CD4-positive, CD25-positive, alpha-beta regulatory T cell (primary cell): ENCODE measurements at places on chromosomes 1 and 21. TPM values are rescaled to one million over a fixed set of nuclear protein-coding genes. Genes with fewer than 3 reads are reported as not detected.

Gene EXO1
- total RNA-seq = 2.3 TPM

Gene TMEM82
- total RNA-seq = not detected

DNA sequence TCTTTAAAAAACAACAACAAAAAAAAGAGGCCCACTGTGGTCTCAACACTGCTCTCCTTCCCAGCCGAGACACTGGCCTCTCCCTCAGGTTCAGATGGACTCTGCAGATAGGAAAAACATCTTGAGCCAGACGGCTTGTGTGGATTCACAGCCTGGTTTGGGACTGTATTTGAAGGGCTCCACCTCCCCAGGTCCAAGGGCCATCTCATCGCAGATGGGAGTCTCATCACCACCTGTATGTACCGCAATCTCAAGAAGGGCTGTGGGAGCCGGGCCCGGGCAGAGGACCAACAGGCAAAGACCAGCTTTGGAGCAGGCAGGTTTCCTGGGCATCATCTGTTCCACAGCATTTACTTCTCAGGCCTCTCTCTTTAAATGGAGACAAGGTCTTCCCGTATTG, 10.3 kb downstream of the ZBTB48 start:
- no peak overlapping the region for H3K27ac ChIP-seq
- H3K4me3 ChIP-seq = no peak overlapping the region
- no peaks in the 10 kb centered on the region for H3K27me3 ChIP-seq
- no peak for DNase-seq
- H3K4me1 ChIP-seq = peaks cover 17% of the 10 kb centered on the region

Gene TAS1R1
- total RNA-seq = not detected

Gene ANGPTL3
- total RNA-seq = not detected

GRCh38 chr1:15684468-15685291, 560 bp downstream of the PLEKHM2 start:
- H3K27ac ChIP-seq = peak overlapping the region; percentile 57
- no peaks in the 10 kb centered on the region for H3K27me3 ChIP-seq
- H3K36me3 ChIP-seq = peaks cover 4% of the 10 kb centered on the region
- peaks cover 31% of the 10 kb centered on the region for H3K4me1 ChIP-seq
- DNase-seq = peak; percentile 44

Gene BEST4
- total RNA-seq = 0.57 TPM

DNA sequence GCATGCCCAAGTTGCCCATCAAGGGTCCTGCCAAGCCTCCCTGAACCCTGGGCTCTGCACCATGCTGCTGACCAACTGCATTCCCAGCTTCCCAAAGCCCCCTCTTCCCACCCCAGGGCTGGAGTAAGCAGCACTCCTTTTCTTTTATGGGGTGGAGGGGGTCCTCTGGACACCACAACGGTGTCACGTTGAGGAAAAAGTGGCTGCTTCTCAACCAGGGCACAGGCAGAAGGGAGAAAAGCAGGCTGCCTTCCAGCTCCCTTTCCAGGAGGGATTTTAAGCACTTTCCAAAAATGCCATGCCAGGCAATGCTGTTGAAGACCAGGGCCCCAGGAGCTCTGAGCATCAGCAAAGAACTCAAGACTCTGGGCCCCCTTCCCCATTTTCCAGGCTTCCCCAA, 691 bp downstream of the RIMS3 start:
- no peaks in the 10 kb centered on the region for H3K36me3 ChIP-seq
- H3K27ac ChIP-seq = no peak overlapping the region
- DNase-seq = no peak
- no peak overlapping the region for H3K4me3 ChIP-seq
- peaks cover 19% of the 10 kb centered on the region for H3K4me1 ChIP-seq
- H3K27me3 ChIP-seq = no peaks in the 10 kb centered on the region

Gene PLA2G2C
- not detected for total RNA-seq

Gene ADCY10
- total RNA-seq = 0.10 TPM

Gene PIK3C2B
- 39.5 TPM for total RNA-seq

Gene ADGRL4
- total RNA-seq = not detected

DNA sequence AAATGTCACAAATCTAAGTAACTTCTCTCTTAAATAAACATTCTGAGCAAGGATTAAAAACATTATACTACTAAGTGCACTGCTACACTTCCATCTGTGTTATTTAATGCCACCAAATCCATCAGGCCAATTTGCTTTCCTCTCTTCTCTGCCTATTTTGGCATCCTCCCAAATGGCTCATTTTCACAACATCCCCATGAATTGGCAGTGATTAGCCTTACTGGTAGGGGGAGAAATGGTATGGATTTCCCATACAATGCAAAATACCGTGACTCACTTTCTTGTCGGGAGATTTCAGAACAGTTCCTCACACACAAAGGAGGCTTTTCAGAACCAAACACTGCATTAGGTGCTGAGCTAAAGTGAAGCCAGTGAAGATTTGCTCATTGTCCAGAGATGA, 195.7 kb downstream of the MIS18A start:
- no peak for DNase-seq
- no peak overlapping the region for H3K4me3 ChIP-seq
- no peaks in the 10 kb centered on the region for H3K27me3 ChIP-seq
- H3K36me3 ChIP-seq = no peaks in the 10 kb centered on the region
- H3K27ac ChIP-seq = no peak overlapping the region
- no peaks in the 10 kb centered on the region for H3K4me1 ChIP-seq

Gene SPATA17
- total RNA-seq = not detected

DNA sequence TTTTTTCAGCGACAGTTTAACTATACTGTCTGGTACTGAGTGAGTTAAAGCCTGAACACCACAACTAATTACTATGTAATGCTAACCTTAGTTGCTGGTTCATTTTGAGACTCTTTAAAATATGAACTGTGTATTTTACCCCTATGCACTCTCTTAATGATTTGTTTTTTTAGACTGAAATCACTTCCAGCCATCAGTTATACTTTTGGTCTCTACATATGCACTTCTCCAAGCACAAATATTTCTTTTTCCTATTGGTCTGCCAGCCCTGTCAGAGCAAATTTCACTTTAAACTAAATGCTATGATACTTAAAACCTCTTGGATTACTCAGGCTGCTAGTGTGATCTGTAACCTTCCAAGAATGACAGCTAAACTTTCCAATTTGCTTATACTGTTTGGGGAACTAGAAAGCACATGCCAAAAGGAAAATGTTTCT, 38.1 kb upstream of the SCYL3 start:
- H3K36me3 ChIP-seq = no peaks in the 10 kb centered on the region
- H3K27ac ChIP-seq = no peak overlapping the region
- no peaks in the 10 kb centered on the region for H3K4me1 ChIP-seq
- no peaks in the 10 kb centered on the region for H3K27me3 ChIP-seq

DNA sequence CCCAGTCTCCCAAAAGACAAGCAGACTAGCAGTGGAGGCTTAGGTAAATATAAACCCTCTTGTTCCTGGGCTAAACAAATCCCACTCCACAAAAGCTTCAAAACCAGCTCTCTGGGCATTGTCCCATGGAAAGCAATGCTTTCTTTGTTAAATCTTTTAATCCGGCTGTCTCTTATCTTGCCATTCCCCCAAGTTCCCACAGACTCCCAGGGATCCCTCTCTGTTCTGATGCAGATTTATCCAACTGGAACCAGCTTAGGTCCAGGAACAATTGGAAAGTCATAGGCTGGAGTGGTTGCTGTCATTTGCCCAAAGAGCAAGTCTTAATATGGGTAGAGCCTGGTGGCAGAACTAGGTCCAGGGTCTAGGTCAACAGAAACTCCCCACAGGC, 110.1 kb upstream of the ATP1A1 start:
- H3K4me1 ChIP-seq = no peaks in the 10 kb centered on the region
- H3K27ac ChIP-seq = no peak overlapping the region
- no peaks in the 10 kb centered on the region for H3K36me3 ChIP-seq
- no peak overlapping the region for H3K4me3 ChIP-seq
- no peaks in the 10 kb centered on the region for H3K27me3 ChIP-seq
- no peak for DNase-seq

Gene MARCKSL1
- 27.5 TPM for total RNA-seq

Gene SLC25A34
- 1.8 TPM for total RNA-seq

Gene SPRR3
- total RNA-seq = not detected

DNA sequence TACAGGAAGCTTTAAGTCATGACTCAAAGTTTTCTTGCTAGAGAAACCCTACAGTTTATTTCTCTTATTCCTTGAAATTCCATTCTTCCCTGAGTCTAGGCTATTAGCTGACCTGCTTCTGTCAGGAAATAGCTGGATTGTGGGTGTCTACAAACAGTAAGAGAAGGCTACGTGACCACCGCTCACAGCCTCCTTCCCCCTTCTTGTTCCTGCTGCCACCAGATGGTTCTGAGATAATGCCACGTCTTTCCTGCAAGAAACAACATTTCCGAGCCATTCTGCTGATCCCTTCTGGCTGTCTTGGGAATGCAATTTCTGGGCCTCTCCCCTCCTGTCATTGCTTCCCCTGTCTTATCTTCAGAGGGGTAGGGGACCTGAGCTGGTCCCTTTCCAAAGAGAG, 128.9 kb upstream of the SGIP1 start:
- no peaks in the 10 kb centered on the region for H3K4me1 ChIP-seq
- H3K27me3 ChIP-seq = no peaks in the 10 kb centered on the region
- H3K27ac ChIP-seq = no peak overlapping the region
- no peak for DNase-seq

DNA sequence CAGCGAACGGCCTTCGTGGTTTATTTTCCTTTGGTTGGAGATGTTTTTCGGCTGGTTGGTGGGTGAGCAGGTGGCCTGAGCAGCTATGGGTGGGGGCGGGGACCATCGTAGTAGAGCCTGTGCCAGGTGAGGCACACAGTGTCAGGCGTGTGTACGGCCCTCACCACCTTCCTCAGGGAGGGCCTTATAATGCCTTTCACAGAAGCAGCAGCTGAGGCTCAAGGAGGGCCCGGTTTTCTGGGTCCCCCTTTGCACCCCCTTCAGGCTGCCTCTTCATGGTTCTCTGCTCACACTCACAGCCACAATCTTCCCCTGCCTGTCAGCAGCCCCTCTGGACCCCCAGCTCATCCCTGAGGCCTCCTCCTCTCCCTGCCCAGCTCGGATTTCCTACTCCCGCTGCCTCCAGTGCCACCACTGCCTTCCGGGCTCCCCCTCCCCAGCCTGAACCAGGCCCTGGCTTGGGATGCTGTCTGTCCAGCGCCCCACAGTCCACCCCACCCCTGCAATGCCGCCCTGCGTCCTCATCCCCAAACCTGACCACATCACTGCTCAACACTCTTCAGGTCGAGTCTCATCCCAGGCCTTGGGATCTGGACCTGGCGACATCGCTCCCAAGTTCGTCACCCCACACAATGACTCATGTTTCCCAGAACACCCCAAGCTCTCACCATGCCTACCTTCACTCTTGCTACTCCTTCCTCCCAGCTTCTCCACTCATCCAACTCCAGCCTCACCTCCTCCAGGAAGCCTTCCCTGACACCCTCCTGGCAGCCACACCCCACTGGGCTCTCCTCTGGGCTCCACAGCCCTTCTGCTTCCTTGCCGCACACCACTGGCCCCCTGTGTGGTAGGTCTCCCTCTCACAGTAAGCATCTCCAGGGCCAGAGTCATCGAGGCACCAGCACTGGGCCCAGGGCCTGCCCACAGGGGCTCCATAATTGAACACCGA, 53.9 kb downstream of the DMRTB1 start:
- H3K27ac ChIP-seq = no peak overlapping the region
- H3K4me1 ChIP-seq = no peaks in the 10 kb centered on the region
- no peak overlapping the region for H3K4me3 ChIP-seq
- no peaks in the 10 kb centered on the region for H3K27me3 ChIP-seq
- DNase-seq = no peak

Gene HOOK1
- 9.3 TPM for total RNA-seq

Gene NTRK1
- 0.91 TPM for total RNA-seq

GRCh38 chr1:61174060-61174795, 91.9 kb downstream of the NFIA start:
- H3K27ac ChIP-seq = no peak overlapping the region
- no peak for DNase-seq
- no peak overlapping the region for H3K4me3 ChIP-seq
- H3K36me3 ChIP-seq = no peaks in the 10 kb centered on the region
- no peaks in the 10 kb centered on the region for H3K4me1 ChIP-seq

- no peaks in the 10 kb centered on the region for H3K36me3 ChIP-seq
- H3K27me3 ChIP-seq = no peaks in the 10 kb centered on the region
- no peaks in the 10 kb centered on the region for H3K4me1 ChIP-seq
- H3K4me3 ChIP-seq = no peak overlapping the region
- no peak for DNase-seq
These were observed 36.0 kb downstream of the KAZN start for GRCh38 chr1:14634486-14634885.

Gene NTMT2
- not detected for total RNA-seq
